Upper lobe of right lung (tissue), 1 donor: ENCODE measurements at places on chromosomes 4 and X. TPM values are rescaled to one million over a fixed set of nuclear protein-coding genes. Genes with fewer than 3 reads are reported as not detected.
A peak's percentile ranks its signal among the peaks of the same experiment; 100 is the strongest.

GRCh38 chr4:1053080-1053661 lies 41.7 kb downstream of the FGFRL1 start:
- peaks cover 40% of the 10 kb centered on the region for H3K27me3 ChIP-seq
- DNase-seq, result peak; percentile 55
- H3K4me3 ChIP-seq, result peak overlapping the region; percentile 3

DNA sequence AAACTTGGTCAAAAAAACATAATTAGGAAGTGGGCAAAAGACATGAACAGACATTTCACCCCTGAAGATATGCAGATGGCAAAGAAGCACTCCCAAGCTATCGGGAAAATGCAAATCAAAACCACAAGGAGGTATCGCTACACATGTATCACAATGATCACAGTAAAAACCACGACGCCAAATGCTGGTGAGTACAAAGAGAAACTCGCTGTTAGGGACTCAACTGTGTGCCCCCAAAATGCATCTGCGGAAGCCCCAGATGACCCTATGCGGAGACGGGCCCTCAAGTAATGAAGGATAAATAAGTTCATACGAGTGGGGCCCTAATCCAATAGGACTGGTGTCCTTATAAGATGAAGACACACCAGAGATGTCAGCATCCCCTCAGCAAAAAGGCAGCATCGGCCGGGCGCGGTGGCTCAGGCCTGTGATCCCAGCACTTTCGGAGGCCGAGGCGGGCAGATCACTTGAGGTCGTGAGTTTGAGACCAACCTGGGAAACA lies 10.2 kb downstream of the GAK start:
- DNase-seq, result peak; percentile 37
- no peaks in the 10 kb centered on the region for H3K27me3 ChIP-seq
- peaks cover 5% of the 10 kb centered on the region for H3K36me3 ChIP-seq
- H3K4me3 ChIP-seq, result no peak overlapping the region

DNA sequence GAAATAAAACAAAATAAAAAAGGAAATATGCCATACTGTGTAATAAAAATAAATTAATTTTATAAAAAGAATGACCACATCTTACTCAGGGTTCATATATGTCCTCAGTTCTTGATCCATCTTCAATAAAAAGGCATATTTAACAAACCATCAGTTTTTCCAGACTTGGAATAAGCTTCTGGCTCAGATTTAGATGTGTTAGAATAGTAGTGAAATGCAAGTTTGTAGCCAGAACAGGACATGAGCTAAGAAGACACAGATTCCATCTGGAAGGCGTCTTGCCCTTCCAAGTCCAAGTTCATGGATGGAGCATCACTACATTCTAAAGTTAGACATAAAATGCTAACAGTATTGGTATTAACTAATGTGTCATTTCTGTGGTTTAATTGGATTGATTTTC lies 10.3 kb upstream of the LSM6 start:
- DNase-seq, result no peak
- H3K27me3 ChIP-seq, result no peaks in the 10 kb centered on the region
- no peaks in the 10 kb centered on the region for H3K4me1 ChIP-seq
- H3K4me3 ChIP-seq, result no peak overlapping the region
- no peaks in the 10 kb centered on the region for H3K36me3 ChIP-seq

- no peaks in the 10 kb centered on the region for H3K36me3 ChIP-seq
- no peak overlapping the region for H3K27ac ChIP-seq
- no peaks in the 10 kb centered on the region for H3K4me1 ChIP-seq
These were observed 360.4 kb upstream of the NWD2 start for GRCh38 chr4:36884151-36884550.

- no peaks in the 10 kb centered on the region for H3K4me1 ChIP-seq
- no peak overlapping the region for H3K27ac ChIP-seq
- no peak for DNase-seq
- H3K27me3 ChIP-seq, result no peaks in the 10 kb centered on the region
- H3K4me3 ChIP-seq, result no peak overlapping the region
- H3K36me3 ChIP-seq, result no peaks in the 10 kb centered on the region
These were observed 30.7 kb upstream of the FGF13 start for GRCh38 chrX:138742217-138742616.

GRCh38 chrX:55919367-55920221 lies 202.0 kb downstream of the RRAGB start:
- no peak overlapping the region for H3K27ac ChIP-seq
- no peaks in the 10 kb centered on the region for H3K27me3 ChIP-seq
- H3K4me3 ChIP-seq, result no peak overlapping the region
- DNase-seq, result no peak
- no peaks in the 10 kb centered on the region for H3K4me1 ChIP-seq

The FHL1 gene
- 328 TPM for total RNA-seq

The SLC10A6 gene
- total RNA-seq, result 0.87 TPM

The GPR143 gene
- 1.6 TPM for total RNA-seq

The INTU gene
- total RNA-seq, result 11.4 TPM

GRCh38 chr4:145819853-145820181 lies 118.8 kb downstream of the ZNF827 start:
- H3K27me3 ChIP-seq, result no peaks in the 10 kb centered on the region
- no peaks in the 10 kb centered on the region for H3K36me3 ChIP-seq
- no peak overlapping the region for H3K4me3 ChIP-seq
